ENCODE measurements at places on chromosomes 1 and 21.

- DNase-seq = no peak
These were observed 1596.2 kb downstream of the MRPL39 start for GRCh38 chr21:24011087-24011486.

GRCh38 chr1:93938461-93939145, 29.4 kb upstream of the GCLM start:
- no peak for DNase-seq

DNA sequence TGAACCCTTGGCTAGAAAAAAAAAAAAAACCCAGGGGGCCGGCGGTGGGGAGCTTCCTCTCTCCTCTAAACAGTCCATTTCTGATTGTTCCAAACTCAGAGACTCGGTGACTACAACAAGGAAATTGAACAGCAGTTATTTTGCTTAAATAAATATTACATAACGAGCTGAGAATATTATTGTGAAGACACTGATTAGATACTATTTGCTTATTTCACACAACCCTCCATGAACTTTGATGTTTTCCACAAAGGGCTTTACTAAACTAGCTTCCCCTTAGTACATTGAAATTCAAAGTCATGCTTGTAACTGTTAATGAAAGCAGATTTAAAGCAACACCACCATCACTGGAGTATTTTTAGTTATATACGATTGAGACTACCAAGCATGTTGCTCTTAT, at the start of gene CFHR5:
Gene CFHR5, plus strand, starts transcription at position 279 of the 400 bp plus-strand sequence. Its CDS starts 109 bp downstream, at position 388.
- DNase-seq = no peak

DNA sequence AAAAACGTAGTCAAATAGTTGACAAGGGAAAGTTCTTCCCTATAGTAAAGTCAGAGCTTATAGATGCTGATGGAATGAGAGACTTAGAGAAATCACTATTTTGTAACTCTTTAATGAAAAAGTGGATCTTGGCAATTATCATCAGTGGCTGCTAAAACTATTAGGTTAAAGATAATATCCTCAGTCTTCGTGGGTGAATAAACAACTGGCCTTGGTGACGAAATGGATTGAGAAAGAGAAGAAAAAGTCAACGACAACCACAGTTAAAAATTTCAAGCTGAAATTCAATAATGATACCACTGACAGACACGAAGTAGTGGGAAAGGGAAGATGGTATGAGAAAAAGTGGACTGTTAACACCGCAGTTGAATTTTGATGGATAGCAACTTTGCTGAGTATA, 90.0 kb upstream of the GNG4 start:
- no peak for DNase-seq

GRCh38 chr1:39144924-39145323, 59.6 kb upstream of the MACF1 start:
- DNase-seq = no peak

DNA sequence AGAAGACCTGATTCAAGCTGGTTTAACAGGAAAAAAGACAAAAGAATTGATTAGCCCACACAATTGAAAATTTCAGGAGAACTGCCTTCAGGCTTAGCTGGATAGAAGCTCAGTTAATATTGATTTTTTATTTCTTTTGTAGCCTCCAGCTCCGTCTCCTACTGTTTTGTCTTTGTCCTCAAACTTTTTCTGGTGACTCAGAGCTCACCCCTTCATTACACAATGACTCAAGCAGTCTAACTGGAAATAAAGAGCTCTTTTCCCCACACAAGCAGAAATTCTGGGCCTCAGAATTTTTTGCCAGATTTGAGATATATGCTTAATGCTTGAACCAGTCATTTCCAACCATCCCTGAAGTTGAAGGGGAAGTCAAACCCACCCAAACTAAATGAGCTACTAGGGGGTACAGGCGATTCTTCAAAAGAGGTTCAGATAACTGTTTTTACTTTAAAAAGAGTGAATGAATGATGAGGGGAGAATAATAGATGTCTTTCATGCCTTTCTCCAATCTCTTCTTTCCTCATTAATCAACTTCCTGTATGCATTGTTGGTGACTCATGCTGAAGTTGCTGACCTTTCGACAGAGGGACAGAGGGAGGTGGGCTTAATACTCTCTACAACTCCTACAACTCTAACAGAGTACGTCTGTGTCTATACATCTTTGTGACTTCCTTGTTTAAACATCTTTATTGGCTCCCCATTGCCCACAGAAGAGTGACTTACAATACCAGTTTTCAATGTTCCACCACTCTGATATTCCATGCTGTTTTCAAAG, 6.2 kb upstream of the ACP6 start:
- no peak for DNase-seq

GRCh38 chr1:40844079-40844478, 18.1 kb downstream of the CITED4 start:
- no peak for DNase-seq

- no peak for DNase-seq
These were observed 7.2 kb upstream of the OR10X1 start for GRCh38 chr1:158586942-158587341.

GRCh38 chr1:218661411-218661810, 316.3 kb downstream of the TGFB2 start:
- DNase-seq = no peak

DNA sequence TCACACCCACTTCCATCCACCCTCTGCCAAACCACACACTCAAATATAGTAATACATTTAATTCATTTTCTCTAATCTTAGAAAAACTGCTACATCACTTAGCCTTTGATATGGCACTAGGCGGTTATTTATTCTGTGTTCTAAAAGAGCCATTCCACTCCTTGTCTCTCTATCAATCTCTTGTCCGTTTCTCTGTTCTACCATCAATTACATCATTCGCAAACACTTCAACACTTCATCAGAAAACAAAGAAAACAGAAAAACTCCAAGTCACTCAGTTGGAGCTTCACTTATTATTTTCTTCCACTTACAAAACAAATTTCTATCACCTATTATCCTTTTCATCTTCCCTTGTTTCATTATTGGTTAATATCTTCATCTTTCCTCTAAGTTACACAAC, 1523.0 kb downstream of the KCNT2 start:
- DNase-seq = no peak

- DNase-seq = no peak
These were observed 27.8 kb downstream of the WNT9A start for GRCh38 chr1:227919906-227920305.

- DNase-seq = no peak
These were observed 10.9 kb downstream of the MORC3 start for GRCh38 chr21:36330904-36331303.

DNA sequence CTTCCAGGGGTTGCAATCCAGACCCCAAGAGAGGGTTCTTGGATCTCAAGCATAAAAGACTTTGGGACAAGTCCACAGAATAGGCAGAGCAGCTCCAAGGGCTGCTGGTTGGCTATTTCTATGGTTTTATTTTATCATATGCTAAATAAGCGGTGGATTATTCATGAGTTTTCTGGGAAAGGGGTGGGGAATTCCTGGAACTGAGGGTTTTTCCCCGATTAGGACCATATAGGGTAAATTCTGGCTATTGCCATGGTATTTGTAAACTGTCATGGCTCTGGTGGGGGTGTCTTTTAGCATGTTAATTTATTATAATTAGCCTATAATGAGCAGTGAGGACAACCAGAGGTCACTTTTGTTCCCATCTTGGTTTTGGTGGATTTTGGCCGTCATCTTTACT, 270.9 kb upstream of the PLXNA2 start:
- DNase-seq = no peak

DNA sequence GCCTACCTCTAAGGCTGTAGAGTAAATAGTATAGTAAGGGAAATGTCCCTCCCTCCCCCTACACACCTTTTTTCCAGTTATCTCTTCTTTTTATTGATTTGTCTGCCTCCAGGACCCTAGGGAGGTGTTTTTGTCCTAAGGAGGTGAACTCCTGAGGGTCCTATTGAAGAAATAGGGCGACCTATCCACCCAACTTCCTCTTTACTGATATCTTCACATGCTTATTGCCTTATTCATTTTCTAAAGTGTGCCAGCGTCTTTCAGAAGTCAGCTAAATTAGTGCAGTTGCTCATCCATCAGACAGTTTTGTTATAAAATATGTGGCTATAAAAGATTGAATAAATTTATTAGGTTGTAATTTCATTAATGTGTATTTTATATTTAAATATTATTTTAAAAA, 5.9 kb downstream of the BACH1 start:
- no peak for DNase-seq

- DNase-seq = no peak
These were observed 45.2 kb downstream of the RPS6KA1 start for GRCh38 chr1:26574719-26575251.

GRCh38 chr1:40272653-40273213, 14.7 kb downstream of the ZMPSTE24 start:
- DNase-seq = no peak

DNA sequence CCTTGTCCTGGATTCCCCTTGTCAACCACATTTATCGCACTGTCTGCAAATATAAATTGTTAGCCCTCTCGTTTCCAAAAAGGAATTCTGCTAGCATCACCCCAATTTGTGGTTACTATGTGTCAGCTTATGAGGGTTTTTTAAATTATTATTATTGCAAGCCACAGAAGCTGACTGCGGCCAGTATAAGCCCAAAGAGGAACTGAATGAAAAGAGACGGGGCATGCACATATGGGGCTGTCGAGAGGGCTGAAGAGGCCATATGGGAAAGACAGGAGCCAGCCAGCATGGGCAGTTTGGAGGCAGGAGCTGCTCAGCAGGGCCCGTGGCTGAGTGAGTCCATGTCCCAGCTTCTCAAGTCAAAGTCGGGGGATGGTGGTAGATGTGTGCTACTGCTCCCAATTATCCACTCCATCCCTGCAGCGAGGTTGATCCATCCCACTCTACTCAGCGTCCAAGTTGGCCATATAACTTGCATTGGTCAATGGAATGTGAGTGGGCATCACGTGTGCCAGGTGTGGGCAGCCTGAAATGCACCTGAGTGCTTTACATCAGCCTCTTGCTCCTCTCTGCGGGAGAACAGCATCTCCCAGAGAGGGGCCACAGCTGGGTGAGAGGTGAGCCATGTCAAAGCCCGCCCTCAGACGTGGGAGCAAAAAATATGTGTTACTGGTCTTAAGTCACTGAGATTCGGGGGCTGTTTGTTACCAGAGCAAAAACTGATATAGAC, 37.6 kb upstream of the LDLRAP1 start:
- no peak for DNase-seq

DNA sequence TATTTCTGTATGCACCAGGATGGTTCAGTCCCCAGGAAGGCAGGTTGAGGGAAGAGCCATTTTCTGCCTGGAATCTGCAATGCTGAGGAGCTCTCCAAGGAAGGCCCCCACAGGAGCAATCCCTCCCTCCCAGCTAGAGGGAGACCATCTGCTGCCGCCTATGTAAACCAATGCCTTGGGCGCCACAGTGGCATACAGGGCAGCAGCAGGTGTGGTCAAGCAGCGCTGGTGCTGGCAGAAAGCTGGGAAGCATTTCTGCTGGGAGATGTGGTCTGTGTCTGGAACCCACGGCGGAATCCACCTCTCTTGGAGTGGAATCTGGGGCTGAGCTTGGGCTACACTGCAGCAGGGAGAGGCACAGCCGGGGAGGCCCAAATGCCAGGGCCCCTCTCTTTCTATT, 283.3 kb downstream of the RRAGC start:
- no peak for DNase-seq

- DNase-seq = no peak
These were observed 61.5 kb downstream of the SYT2 start for GRCh38 chr1:202648605-202649226.

GRCh38 chr21:44525391-44526095, 14.5 kb downstream of the KRTAP10-1 start:
- no peak for DNase-seq

GRCh38 chr1:206518743-206519142, 11.4 kb downstream of the RASSF5 start:
- no peak for DNase-seq

GRCh38 chr1:29786195-29786594, 549.9 kb downstream of the PTPRU start:
- no peak for DNase-seq

GRCh38 chr1:65174585-65174984, 26.6 kb downstream of the AK4 start:
- no peak for DNase-seq

GRCh38 chr21:46475296-46475695, 16.6 kb downstream of the DIP2A start:
- no peak for DNase-seq

Measured in NCI-H1417 treated with DMSO at 0.1 percent for 48 hours (cell line).